ENCODE measurements at places on chromosomes 7 and 10. TPM values are rescaled to one million over a fixed set of nuclear protein-coding genes. Genes with fewer than 3 reads are reported as not detected.

DNA sequence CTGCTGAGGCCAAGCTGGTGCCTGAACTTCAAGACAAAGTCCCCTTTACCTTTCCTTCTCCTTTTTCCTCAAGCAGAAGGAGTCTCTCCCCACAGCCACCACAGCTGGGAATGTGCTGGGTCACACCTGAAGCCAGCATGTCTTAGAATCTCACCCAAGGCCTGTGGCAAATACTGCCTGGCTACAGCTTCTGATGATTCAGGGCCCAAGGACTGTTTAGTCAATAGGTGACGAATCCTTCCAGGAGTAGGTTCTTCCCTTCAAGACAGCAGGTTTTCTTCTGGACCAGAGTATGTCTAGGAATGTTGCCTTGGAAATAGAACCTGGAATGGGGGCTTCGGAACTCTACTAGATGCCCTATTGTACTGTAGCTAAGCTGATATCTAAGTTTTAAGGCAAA is 374.6 kb downstream of the KIF20B start:
- DNase-seq: no peak

GRCh38 chr10:5960070-5960972 is 17.0 kb downstream of the IL15RA start:
- DNase-seq: no peak

DNA sequence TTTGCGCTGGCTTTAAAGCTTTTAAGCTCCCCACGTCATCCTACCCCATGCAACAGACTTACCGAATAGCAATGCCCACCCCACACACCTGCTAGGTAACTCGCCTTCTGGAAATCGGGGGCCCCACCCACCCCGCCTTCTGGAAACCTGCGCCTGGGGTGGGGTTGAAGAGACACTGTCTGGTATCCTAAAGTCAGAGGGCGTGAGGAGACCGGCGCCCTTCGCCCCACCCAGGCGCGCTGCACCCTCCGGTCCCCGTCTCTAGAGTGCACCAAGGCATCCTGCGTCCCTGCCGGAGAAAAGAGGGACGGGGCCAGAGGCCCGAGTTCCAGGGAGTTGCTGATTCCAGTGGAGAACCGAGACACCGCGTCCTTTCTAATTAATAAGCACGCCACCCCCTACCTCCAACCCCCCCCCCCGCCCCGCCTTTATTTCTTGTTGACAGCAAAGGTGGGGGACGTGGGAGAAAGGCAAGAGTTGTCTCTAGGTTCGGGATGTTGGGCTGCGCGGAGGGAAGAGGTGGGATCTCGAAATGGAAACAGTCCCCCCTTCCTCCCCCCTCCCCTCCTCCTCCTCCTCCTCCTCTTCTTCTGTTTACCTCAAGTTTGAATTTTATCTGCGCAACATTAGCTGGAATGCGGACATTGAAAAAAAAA is 220.9 kb upstream of the MKLN1 start:
- DNase-seq: peak; percentile 74

The HHEX gene
- 3.9 TPM for total RNA-seq

The BMPER gene
- not detected for total RNA-seq

The CPA5 gene
- 9.4 TPM for total RNA-seq
